Activated T-cell treated with anti-CD3 and anti-CD28 coated beads, Interleukin-2, amount 50 U/mL, for 72 hours (primary cell): ENCODE measurements at places on chromosomes 3 and 15.

- DNase-seq, result no peak
Observed at GRCh38 chr3:122946185-122946584, 81.4 kb downstream of the SEMA5B start.

GRCh38 chr3:122803977-122804376 is 9.1 kb downstream of the SLC49A4 start:
- no peak for DNase-seq

GRCh38 chr3:188931036-188931435 is 240.7 kb upstream of the TPRG1 start:
- DNase-seq, result no peak

- DNase-seq, result no peak
Observed at GRCh38 chr15:80526556-80527340, 122.6 kb downstream of the ARNT2 start.

DNA sequence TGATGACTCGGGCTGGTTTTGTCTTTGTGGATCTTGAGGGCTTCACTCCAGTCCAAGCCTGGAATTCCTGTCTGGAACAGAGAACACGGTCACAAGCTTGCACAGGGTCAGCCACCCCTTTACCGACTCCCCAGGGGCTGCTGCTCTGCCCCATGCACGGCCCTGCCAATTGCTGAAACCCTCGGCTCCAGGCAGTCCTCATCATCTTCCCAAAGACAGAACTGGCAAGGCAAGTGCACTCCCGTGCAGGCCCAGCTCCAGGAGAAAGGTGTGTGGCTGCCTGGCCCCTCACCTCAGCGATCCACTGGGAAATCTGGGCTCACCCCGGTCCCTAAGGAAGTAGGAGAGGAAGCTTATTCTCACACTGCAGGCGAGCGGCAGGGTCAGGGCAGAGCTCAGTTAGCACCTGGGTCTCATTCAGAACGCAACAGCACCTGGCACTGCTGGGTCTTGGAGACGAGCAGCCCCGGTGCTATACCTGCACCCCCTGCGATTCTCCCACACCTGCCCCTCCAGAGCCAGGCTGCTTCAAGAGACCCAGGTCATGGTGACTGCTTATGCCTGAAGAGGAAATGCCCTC is 7.2 kb downstream of the MAP6D1 start:
- DNase-seq, result no peak

- DNase-seq, result no peak
Observed at GRCh38 chr3:52681596-52681995, 4.1 kb downstream of the PBRM1 start.

DNA sequence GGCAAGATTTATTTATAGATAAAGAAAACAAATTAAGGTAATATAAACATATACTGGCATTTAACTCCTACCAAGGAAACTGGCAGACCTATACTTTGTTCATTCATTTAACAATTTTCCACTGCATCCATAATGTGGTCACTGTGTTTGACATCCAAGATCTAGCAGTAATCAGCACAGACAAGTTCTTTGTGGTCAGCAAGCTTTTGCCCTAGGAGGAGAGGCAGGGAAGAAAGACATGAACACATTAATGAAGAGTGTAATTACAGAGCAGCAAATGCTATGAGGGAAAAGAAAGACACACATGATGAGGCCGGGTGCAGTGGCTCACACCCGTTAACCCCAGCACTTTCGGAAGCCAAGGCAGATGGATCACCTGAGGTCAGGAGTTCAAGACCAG is 34.4 kb downstream of the SUCLG2 start:
- DNase-seq, result no peak

GRCh38 chr15:68637767-68638404 is 59.1 kb downstream of the CORO2B start:
- DNase-seq, result no peak

DNA sequence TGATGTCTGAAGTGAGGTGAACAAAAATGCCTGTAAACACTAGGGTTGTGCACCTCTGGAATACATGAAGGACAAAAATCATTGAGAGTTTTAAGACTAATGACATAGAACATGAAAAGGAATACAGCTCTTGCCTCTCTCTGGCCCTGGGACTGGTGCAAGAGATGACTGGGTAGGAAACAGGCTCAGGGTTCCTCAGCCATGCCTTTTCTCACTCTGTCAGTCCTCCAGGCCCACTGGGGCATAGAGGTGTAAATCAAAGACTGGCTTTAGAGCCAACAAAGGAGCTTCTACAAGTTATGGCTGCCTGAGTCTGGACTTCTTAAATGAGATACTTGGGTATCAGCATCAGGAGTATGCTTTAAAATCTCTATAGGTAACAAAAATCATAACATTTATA is 554.7 kb upstream of the KCNMB2 start:
- DNase-seq, result no peak

GRCh38 chr3:13440204-13440817 is 20.2 kb upstream of the NUP210 start:
- no peak for DNase-seq

DNA sequence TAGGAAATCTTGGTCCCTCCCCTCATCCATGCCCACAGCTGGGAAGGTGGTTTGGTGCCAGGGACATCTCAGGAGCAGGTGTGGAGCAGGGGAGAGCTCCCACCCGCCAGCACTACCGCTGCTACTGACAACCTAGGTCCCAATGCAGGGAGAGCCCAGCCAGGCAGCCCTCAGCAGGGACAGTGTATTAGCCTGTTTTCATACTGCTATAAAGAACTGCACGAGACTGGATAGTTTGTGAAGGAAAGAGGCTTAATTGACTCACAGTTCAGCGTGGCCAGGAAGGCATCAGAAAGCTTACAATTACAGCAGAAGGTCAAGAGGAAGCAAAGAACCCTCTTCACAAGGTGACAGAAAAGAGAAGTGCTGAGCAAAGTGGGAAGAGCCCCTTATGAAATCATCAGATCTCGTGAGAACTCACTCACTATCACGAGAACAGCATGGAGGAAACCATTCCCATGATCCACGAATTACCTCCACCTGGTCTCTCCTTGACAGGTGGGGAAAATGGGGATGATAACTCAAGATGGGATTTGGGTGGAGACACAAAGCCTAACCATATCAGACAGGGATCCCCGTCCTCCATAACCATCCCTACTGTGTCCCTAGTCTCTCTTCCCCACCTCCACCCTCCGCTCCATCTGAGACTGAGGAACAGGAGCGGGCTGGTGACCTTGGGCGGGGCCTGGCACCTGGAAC is 218.6 kb downstream of the TBC1D2B start:
- no peak for DNase-seq

GRCh38 chr3:143163562-143164100 is 44.1 kb downstream of the CHST2 start:
- DNase-seq, result no peak

DNA sequence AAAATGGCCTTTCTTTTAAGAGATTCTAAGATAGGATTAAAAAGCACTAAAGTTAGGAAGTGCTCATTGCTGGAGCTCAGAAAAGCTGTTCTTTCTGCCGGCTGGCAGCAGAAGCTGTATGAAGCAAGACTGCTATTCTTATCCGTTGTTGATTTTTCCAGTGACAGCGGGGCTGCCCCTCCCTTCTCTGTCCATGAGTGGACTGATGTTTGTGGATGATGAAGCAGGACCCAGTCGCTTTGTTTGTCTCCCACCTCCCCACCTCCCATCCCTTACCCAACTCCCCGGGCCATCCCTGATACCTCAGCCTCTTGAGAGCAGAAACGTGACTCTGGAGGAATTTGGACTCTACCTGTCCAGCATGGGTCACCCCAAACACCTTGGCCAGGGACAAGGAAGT is 10.3 kb upstream of the MUSTN1 start:
- DNase-seq, result no peak

GRCh38 chr3:30878862-30879261 is 15.6 kb downstream of the GADL1 start:
- DNase-seq, result no peak

- no peak for DNase-seq
Observed at GRCh38 chr3:37700466-37701248, 161.0 kb upstream of the CTDSPL start.

GRCh38 chr3:23761440-23761896 is 44.3 kb upstream of the UBE2E1 start:
- peak; percentile 5 for DNase-seq

- no peak for DNase-seq
Observed at GRCh38 chr3:130604806-130605205, 87.8 kb downstream of the COL6A6 start.

DNA sequence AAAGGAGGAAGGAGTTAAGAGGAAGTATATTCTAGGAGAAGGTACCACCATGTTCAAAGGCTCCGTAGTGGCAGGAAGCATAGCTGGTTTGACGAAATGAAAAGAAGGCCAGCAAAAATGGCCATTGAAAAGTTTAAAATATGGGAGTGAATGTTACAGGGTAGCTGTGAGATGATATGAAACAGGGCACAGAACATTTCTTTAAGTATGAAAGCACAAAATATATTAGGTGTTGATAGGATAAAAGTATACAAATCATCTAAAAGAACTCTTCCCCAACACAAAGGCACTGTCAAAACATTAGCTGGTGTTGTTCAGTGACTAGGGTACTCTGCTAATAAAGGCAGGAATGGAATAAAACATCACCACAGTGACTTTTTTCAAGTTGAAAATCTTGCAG is 216.2 kb downstream of the LRRN1 start:
- no peak for DNase-seq

DNA sequence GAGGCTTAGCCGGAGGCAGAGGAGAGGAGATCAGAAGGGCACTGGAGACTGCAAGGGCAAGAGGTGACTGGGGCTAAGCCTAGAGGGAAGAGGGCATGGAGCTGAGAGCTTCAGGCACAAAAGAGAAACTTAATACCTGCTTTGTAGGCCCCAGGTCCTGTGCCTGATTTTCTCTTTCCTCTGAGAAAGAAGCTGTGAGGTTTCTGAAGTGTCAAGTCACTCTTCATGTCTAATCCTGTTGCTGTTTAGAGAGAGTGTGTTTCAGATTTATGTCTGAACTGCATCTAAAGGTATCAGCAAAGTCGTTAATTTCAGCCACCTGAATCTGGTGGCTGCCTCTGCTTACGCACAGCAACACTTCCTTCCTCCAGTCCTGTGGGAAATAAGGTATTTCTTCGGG is 106.9 kb upstream of the RNU6-1 start:
- DNase-seq, result no peak

DNA sequence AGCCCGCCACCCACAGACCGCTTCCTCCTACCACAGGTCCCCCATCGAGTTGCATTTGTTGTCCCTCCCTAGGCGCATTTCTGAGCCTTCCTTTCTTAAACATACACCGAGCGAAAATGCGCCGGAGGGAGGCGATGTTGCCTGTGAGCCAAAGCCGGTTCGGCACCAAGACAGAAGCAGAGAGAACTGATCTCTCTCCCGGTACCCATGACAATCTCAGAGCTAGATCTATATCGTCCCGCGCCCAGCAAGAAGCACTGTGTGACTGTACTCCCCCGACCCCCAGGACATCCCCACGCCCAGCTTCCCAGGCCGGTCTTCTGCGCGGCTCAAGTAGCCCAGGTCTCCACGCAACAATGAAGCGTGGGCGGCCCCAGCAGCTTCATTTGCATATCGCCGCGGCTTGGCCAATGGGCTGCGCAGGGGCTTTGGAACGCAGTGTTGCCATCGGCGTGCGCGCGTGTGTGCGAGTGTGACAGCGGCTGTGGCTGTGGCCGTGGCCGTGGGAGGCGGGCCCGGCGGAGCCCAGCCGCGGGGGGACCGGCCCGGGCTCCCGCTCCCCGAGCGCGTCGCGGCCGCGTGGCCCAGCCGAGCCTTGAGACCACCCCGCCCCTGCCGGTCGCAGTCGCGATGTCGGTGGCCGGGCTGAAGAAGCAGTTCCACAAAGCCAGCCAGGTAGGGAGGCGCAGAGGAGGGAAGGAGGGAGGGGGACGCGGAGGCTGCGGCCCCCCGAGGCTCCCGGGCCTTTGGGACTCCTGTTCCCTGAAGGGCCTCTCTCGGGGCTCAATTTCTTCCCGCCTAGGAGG is at the start of gene SH3GL3:
SH3GL3 (plus strand) TSS at position 438 of the 806 bp plus-strand sequence; CDS start at position 631, 193 bp downstream.
- peak; percentile 76 for DNase-seq

GRCh38 chr3:96813134-96813819 is 1.1 kb upstream of the EPHA6 start:
- DNase-seq, result peak; percentile 67

DNA sequence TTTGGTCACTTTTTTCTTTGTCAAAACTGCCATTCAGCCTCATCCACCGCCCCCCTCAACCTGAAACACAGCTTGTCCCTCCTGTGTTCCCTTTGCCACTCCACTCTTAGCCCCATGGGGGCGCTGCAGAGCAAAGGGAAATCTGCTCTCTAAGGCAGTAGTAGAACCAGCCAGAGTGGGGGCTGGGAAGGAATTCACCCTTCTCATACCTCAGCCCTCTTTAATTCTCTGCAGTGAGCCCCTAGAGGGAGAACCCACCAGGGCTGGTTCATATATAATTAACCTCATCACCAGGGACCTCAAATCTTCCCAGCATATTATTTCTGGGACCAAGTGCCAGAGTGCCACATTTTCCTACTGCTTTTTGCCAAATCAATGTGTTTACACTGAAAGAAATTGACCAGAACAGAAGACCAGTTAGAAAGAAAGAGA is 2.8 kb upstream of the BCL6 start:
- DNase-seq, result peak; percentile 95

- DNase-seq, result peak; percentile 3
Observed at GRCh38 chr3:149975919-149976318, 5.2 kb upstream of the PFN2 start.

- no peak for DNase-seq
Observed at GRCh38 chr15:52551762-52552161, 17.1 kb downstream of the ARPP19 start.

DNA sequence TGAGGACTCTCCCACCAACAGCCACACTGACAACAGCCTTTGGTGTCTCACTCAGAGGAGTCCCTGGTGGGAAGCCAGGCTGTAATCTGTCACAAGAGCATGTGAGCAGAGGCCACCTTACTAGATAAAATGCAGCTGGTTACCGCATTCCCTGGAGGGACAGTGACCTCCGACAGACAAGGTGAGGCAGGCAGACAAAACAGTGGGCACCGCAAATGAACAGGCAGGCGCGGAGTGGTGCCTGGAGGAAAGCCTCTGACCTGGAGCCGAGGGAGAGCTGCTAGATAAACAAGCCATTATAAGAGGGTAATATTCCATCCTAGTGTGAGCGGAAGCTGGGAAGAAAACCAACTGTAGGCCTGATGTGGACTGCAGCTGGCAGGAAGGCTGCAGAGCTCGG is 736.4 kb downstream of the FHIT start:
- DNase-seq, result no peak

GRCh38 chr3:179852142-179852905 is 184.4 kb downstream of the PEX5L start:
- peak; percentile 14 for DNase-seq

- no peak for DNase-seq
Observed at GRCh38 chr15:32682977-32683630, 34.7 kb upstream of the GREM1 start.

GRCh38 chr3:50464569-50464968 is 38.9 kb downstream of the CACNA2D2 start:
- no peak for DNase-seq

- DNase-seq, result no peak
Observed at GRCh38 chr15:44029940-44030568, 165.0 kb downstream of the FRMD5 start.

DNA sequence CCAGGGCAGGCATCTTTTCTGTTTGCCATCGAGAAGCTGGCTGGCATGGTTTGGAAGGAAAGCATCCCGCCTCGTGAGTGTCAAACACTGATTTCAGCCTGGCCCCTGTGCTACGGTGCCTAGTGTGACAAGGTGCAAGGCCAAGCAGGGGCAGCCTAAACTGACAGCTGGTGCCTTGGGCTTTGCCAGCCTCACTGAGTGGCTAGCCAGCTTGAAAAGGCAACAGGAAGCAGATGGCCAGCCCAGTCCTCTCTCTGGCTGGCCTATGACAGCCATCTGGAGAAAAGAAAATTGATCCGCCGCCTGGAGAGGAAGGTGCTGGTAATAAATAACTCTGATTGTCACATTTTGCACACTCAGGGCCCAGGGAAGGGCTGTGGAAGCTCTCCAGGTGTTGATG is 52.2 kb downstream of the C3orf85 start:
- DNase-seq, result no peak
